EL (cell line): ENCODE measurements at places on chromosomes 3 and 15.

- no peak for DNase-seq
Measured at GRCh38 chr15:84099181-84099580, 136.4 kb upstream of the GOLGA6L4 start.

- no peak for DNase-seq
Measured at GRCh38 chr3:19506171-19506570, 357.9 kb downstream of the KCNH8 start.

DNA sequence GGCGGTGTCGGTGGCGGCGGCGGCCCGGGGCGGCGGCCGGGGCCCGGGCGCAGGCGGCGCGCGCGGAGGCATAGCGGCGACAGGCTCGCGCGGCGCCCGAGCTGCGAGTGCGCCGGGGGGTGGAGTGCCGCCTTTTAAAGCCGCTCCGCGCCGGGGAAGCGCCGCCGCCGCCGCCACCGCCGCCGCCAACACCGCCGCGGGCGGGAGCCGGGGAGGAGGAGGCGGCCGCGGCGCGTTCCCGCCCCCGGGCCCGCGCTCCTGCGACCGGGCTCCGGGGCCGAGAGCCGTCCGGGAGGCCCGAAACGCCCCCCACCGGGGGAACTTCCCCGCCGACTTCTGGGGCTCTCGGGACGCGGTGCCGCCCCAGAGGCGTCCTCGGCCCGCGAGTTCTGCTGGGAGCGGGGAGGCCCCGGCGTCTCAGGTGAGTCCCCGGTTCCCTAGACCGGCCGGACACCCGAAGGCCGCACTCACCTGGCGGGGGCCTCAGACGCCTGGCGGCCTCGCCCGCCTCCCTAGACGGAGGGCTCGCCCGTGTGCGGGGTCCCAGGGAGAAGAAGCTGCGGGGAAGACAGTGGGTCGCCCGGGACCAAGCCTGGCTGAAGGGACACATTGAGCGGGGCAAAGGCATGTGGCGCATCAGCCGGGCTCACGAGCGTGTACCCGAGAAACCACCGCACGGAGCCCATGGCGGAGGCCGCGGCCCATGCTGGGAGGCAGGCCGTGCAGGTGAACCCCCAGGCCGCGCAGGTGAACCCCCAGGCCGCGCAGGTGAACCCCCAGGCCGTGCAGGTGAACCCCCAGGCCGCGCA, at the start of gene PCSK6:
TSS of gene PCSK6 (minus strand) at position 109 of the 809 bp plus-strand sequence. CDS start at position 72, 37 bp downstream.
- DNase-seq = no peak

DNA sequence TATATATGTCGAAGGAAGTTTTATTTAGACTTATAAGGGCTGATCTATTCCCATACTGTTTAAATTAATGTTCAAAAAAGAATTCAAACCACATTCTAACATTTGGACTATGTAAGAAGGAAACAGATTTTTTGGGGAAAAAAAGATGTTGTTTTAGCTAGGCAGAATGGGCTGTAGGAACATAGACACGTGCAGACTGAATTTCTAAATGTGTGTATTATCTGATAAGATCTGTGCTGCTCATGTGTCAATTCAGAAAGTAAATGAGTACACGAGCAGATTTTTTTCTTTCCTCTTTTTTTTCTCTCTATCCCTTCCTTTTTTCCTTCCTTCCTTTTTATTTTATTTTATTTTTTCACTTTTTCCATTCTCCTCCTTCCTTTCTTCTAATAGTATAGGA, 259.5 kb upstream of the KCNH8 start:
- DNase-seq = no peak

- peak; percentile 67 for DNase-seq
Measured at GRCh38 chr15:85030301-85030929, 48.8 kb downstream of the PDE8A start.

- peak; percentile 79 for DNase-seq
Measured at GRCh38 chr15:75171408-75171807, 30.3 kb upstream of the C15orf39 start.

GRCh38 chr3:171088964-171089754, 62.6 kb upstream of the SLC2A2 start:
- DNase-seq = peak; percentile 93

DNA sequence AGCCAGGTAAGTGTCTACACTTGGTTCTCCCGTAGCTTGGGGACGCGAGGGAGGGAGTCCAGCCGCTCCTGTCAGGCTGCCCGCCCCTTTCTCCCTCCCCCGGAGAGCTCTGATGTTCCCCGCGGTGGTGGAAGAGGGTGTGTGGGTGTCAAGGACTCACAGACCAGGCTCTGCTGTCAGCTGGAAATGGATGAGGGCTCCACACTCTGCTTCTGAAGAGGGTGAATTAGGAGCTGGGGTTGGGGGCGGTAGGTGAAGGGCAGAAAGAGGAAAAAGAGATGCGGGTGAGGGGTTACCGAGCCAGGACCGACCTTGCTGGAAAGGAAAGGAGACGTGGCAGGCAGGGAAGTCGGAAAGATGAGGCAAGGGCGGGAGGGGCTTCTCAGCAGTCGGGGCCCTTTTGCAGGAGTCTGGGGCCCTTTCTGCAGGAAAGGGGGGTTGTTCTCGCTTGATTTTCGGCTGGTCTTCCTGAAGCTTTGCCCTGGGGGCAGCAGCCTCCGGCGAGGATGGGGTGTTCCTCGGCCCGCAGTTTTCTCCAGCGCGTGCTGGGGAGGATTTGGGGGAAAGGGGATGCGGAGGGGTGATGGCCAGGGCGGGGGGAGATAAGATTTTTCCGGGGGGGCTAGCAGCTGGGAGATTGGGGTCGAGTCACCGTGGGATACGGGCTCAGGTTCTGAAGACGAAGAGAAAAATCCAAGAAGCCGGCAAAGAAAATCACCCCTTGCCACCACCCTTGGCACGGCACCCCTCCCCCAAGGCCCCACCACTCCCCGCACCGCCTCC, 602 bp upstream of the BAHD1 start:
- DNase-seq = peak; percentile 56

- DNase-seq = no peak
Measured at GRCh38 chr3:10274601-10275000, 18.1 kb downstream of the GHRL start.

- peak; percentile 26 for DNase-seq
Measured at GRCh38 chr3:122356402-122356801, 26.6 kb downstream of the MIX23 start.

- DNase-seq = no peak
Measured at GRCh38 chr3:66709532-66709931, 208.7 kb upstream of the LRIG1 start.

GRCh38 chr3:193772422-193772763, 179.4 kb downstream of the OPA1 start:
- no peak for DNase-seq

- DNase-seq = no peak
Measured at GRCh38 chr15:62209821-62210220, 44.7 kb upstream of the C2CD4B start.

- peak; percentile 44 for DNase-seq
Measured at GRCh38 chr15:74776821-74777768, 4.8 kb upstream of the CSK start.

- no peak for DNase-seq
Measured at GRCh38 chr15:68677996-68678395, 99.2 kb downstream of the CORO2B start.

GRCh38 chr3:45437383-45437782, 49.0 kb downstream of the LARS2 start:
- peak; percentile 6 for DNase-seq

- DNase-seq = no peak
Measured at GRCh38 chr15:46120713-46121112, 485.9 kb downstream of the SQOR start.

DNA sequence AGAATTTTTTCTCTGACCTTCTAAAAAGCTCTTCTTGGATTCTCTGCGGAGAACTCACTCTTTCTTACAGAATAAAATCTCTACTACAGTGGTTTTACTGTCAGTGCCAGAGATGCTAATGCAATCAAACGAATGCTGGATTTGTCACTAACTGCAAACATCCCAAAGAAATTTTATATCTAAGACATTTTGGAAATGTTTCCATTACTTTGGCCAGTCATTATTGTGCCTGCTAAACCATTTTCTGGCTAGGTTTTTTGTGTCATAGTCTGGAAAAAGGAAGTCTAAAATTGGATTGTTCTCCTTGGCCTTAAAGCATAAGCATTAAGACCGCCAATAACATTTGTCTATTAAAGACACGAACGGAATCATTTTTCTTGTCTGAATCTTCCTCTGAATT, 54.0 kb downstream of the PLOD2 start:
- DNase-seq = no peak

DNA sequence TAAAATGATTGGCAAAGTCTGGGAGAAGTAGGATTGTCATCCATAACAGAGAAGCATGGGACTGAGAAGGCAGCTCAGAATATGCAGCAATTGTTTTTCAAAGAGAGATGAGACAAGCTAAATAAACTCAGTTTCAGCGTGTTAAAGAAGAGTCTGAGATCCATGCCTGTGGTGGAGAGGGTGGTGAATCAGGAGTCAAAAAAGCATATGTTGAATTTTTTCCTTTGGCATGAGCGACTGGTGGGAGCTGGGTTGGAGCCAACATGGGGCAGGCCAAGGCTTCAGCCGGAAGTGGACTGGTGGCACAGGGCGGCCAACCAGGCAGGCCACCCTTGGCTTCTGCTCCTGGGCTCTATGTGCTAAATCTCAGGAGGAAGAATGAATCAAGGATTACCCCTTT, 102.0 kb downstream of the SST start:
- peak; percentile 65 for DNase-seq

GRCh38 chr15:60020736-60021135, 16.6 kb downstream of the FOXB1 start:
- DNase-seq = peak; percentile 30

GRCh38 chr3:73781541-73781940, 156.8 kb upstream of the PDZRN3 start:
- no peak for DNase-seq

- peak; percentile 32 for DNase-seq
Measured at GRCh38 chr15:90407871-90408317, 19.9 kb downstream of the IQGAP1 start.

GRCh38 chr3:140942221-140943104, 827 bp downstream of the SLC25A36 start:
- DNase-seq = peak; percentile 74

DNA sequence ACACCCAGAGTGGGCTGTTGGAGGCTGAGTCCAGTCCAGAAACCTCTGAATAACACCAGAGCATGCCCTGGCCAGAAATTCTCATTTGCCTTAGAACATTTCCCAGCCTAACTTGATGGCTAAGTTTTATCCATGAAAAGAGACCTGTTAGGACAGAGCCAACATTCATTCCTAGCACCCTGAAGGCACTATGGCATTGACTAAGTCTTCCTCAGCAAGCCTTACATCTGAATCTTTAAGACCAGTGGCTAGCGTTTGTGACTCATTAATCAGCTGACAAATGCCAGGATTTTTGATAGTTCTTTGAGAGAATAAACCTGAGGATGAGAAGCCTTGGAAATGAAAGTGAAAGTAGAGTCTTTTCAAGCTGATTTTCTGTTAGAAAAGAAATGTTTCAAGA, 1087.1 kb upstream of the ALCAM start:
- peak; percentile 81 for DNase-seq

DNA sequence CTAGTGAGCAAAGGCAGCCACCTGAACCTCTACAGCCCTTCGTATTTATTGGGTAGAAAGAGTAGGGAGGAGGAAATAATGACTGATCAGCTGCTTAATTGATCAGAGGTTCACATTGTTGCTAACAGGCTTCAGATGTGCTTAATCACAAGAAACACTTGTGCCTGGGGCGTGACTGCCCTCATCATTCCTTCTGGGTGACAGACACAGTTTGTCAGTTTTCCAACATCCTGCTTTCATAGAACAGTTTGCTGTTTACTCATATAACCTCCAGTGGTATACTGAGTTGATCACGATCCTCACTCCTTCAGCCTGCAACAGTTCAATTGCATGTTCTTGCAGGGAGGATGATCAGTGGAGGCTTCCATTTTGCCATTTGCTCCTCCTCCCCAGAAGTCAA, 13.6 kb upstream of the CASR start:
- peak; percentile 37 for DNase-seq

GRCh38 chr3:116981089-116981488, 271.5 kb downstream of the TUSC7 start:
- no peak for DNase-seq

DNA sequence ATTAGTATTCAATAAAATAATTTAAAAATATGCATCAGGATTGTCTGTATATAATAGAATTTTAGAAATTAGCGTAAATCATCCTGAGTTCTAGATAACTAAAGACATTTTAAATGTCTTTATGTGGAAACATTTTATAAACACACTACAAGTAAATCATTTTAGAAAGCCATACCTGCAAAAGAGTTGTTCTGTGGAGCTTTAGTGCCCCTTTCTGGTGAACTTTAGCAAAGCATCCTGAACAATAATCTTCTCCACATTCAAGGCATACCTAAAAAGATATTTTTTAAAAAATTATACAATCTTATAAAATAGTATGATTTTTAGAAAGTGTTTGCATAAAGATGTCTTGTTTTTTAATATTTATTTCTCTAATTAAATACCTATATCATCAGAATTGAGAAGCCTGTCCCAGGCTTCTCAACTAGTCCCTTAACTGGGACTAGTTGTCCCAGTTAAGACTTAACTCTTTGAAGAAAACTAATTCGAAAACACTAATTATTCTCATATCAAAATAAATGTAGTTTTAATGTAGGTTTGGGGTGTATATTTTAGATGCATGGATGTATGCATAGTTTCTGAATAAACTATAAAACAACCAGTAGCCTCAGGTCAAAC, 29.7 kb downstream of the ZBBX start:
- DNase-seq = no peak

GRCh38 chr3:73500321-73500720, 124.4 kb downstream of the PDZRN3 start:
- DNase-seq = peak; percentile 43
